Ureter (tissue), 1 donor: ENCODE measurements at places on chromosomes 7 and 10. TPM values are rescaled to one million over a fixed set of nuclear protein-coding genes. Genes with fewer than 3 reads are reported as not detected.

GRCh38 chr10:57468894-57469432, 798.7 kb downstream of the IPMK start:
- no peak for DNase-seq

GRCh38 chr7:33905389-33906032, at the start of gene BMPER:
Gene BMPER, plus strand, starts transcription at chr7:33905539. Its CDS starts 75 bp downstream, at chr7:33905614.
- DNase-seq = no peak

DNA sequence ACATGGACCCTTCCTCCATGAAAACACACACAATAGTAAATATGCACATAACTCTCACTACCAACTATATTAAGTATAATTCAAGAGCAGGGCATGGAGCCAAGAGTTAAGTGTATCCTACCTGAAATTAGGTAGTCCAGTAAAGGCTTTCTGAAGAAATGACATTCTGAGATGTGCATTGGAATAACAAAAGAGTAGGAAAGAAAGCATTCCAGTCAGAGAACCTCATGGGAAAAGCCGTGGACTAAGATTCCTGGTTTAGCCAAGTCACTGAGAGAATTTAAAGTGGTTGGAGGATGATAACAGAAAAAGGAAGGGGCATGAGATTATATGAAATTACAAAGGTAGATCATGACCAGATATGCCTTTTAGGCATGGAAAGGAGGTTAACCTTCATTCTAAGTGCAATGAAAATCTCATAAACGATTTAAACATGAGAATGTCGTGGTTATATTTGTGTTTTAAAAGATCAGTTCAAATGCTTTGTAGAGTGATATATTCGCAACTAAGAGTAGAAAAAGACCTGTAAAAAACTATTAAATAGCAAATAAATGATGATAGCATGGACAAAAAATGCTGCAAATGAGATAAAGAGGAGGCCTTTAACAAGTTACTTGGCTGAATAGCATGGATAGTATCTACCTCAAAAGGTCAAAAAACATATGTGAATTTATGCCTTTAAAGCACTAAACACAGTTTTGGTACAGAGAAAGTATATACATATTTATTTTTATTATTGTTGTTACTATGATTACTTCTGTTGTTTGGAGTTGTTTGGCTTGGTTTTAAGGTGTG, 767.4 kb upstream of the GHITM start:
- no peak for DNase-seq

- DNase-seq = no peak
Measured at GRCh38 chr10:88892222-88892967, 12.3 kb downstream of the STAMBPL1 start.

GRCh38 chr7:123792547-123792946, 43.7 kb upstream of the WASL start:
- no peak for DNase-seq

DNA sequence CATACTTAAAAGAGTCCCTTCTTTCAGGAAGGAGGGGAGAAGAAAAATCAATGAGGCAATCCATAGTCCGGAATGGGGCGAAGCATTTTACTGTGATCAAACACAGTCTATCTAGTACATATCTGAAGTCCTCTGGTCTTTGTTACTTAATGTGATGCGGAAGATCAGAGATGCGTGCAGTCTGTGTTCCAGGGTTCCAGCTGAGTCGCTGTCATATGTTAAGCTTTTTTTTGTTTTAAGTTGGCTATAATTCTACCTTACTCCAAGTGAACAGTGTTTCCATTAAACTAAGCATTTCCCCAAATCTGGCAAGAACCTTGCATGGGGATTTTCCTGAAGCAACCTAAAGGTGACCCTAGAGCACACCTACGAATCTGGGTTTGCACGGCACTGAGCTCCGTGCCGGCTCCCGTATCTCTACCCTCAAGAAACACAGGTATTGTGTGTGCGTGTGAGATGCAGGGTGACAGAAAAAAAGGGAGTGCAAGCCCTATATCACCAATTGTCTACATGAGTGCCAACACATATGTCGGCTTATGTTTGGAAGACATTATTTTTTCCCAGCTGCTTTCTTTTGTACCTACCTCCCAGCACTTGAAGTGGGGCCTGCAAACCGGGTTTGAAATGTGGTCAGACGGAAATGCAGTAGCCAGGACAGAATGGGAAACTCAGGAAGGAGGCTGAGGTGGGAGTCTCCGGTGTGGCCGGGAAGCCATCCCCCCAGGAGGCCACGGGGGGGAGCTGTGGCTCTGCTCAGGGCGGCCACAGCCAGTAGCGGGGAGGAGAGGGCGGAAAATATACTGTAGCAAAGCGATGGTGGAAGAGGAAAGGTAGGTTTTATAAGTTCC, 435.8 kb upstream of the MGMT start:
- no peak for DNase-seq

GRCh38 chr10:129280155-129280502, 186.9 kb upstream of the MGMT start:
- DNase-seq = no peak

DNA sequence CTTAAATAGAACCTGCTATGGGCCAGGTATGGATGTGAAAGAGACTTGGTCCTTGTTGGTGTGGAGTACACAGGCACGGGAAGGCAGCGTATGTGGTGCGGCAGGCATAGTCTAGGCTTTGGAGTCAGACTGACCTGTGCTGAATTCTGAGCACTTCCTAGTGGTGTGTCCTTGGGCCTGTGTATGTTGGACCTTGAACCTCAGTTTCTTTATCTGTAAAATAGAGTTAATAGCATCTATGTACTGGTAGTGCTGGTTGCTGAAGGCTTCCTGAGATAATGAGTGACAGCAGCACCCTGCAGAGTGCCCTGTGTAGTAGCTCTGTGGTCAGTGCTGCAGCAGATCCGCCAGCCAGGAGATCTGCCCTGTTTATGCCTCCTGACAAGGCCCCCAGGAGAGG, 5.3 kb upstream of the SFRP5 start:
- no peak for DNase-seq

DNA sequence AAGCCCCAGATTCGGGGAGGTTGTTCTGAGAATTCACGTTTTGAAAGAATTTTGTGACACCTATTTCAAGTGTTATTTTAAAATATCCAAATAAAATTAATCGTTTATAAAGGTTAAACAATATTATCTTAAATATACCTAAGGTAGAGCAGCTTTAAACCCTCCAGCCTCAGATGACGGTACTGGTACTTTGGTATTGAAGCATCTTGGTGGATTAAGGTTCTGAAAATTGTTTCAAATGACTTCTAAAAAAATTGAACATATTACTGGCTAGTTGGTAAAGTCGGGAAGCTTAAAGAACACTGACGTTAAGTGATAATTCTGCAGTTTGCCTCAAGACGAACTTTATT, 392 bp upstream of the HUS1 start:
- no peak for DNase-seq

GRCh38 chr7:39085590-39086049, 107.9 kb downstream of the POU6F2 start:
- no peak for DNase-seq

DNA sequence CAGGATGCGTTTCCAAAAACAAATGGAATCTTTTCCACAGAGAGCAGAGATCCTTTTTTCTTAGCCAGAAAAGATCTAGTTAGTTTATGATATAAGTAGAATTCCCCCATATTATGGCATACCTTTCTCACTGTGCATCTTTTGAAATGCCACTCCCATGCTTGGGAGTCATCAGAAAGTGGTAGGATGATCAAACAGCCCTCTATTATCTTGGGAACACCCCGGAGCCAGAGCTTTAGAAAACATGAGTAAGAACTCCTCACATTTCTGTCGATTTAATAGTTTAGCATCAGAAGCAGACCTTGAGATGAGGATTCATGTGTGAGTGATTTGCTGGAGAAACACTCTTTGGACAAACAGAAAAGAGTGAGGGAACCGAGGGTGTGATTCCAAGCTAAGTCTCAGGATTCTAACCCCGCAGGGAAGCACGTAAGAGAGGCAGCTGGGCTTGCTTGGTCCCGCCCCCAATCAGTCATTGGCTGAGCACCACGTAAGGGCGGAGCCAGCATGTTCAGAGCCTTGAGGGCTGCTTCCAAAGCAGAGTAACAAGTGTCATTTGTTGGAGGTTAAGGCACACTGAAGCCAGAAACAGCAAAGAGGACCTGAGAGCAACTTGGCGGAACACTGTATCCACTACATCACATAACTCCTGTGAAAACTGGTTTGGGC, 43.7 kb upstream of the NXPH1 start:
- no peak for DNase-seq

DNA sequence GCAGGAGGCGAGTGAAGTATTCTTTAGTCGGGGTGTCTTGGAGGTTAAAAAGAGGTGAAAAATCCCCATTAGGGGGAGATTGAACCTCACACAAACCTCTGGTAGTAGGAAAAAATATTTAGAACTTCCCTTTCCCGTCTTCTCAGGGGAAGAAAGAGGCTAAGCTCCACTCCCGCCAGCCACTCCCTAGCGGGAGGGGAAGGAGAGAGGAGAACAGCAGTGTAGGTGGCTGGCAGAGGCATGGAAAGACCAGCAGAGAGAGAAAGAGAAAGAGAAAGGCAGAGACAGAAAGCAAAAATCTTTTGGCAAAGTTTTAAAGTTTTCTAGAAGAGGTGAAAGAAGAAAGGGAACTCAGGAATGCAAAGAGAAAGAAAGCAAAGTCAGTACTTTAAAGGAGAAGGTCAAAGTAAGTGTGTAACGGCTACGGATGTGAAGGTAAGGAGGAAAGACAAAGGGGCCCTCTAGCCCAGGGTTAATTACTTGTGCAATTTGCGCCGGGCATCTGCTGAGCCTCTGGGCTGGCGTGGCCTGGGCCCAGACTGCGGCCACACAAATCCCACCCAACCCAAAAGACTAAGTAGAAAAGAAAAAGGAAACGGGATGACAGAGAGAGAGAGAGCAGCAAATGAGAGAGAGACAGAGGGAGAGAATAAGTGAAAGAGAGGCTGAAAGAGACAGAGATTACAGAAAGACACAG, 72.3 kb upstream of the ZNF746 start:
- no peak for DNase-seq

GRCh38 chr7:23618241-23618640, 21.1 kb downstream of the CCDC126 start:
- DNase-seq = no peak

DNA sequence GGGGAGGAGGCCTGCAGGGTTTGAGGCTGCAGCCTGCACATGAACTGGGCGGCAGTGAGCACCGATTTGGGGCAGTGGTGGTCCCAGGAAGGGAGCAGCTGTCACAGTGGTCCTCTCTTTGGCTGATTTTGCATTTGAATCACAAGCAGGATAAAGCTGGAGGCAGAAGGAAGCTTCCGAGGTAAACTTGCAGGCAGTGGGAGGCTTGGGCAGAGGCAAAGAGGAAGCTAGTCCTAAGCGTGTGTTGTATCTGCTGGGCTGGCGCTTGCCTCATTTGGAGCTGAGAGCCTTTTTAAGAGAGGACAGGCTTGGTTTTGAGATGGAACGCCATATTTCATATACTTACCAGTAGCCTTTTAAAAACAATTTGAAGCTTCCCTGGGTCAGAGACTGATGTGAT, 177.2 kb upstream of the PODXL start:
- no peak for DNase-seq

GRCh38 chr7:16417906-16418305, 3.4 kb downstream of the CRPPA start:
- no peak for DNase-seq

- no peak for DNase-seq
Measured at GRCh38 chr10:109114579-109114978, 808.7 kb downstream of the XPNPEP1 start.

- DNase-seq = no peak
Measured at GRCh38 chr10:109987452-109988211, 20.2 kb upstream of the ADD3 start.

GRCh38 chr10:31158011-31158658, 126.5 kb upstream of the ZNF438 start:
- DNase-seq = no peak

GRCh38 chr10:132481690-132482089, 55.9 kb upstream of the INPP5A start:
- no peak for DNase-seq

- DNase-seq = no peak
Measured at GRCh38 chr10:102669206-102670064, 25.2 kb downstream of the TRIM8 start.

GRCh38 chr10:106392778-106393177, 771.7 kb downstream of the SORCS1 start:
- DNase-seq = no peak

- no peak for DNase-seq
Measured at GRCh38 chr10:117666166-117666565, 123.6 kb downstream of the EMX2 start.

DNA sequence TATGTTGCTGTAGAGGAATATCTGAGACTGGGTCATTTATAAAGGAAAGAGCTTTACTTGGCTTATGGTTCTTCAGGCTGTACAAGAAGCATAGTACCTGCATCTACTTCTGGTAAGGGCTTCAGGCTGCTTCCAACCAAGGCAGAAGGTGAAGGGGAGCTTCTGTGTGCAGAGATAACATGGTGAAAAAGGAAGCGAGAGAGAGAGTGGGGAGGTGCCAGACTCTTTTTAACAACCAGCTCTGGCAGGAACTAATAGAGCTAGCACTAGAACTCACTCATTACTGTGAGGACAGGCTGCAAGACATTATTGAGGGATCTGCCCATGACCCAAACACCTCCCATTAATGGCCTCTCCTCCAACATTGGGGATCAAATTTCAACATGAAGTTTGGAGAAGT, 94.5 kb downstream of the KIF20B start:
- DNase-seq = no peak

DNA sequence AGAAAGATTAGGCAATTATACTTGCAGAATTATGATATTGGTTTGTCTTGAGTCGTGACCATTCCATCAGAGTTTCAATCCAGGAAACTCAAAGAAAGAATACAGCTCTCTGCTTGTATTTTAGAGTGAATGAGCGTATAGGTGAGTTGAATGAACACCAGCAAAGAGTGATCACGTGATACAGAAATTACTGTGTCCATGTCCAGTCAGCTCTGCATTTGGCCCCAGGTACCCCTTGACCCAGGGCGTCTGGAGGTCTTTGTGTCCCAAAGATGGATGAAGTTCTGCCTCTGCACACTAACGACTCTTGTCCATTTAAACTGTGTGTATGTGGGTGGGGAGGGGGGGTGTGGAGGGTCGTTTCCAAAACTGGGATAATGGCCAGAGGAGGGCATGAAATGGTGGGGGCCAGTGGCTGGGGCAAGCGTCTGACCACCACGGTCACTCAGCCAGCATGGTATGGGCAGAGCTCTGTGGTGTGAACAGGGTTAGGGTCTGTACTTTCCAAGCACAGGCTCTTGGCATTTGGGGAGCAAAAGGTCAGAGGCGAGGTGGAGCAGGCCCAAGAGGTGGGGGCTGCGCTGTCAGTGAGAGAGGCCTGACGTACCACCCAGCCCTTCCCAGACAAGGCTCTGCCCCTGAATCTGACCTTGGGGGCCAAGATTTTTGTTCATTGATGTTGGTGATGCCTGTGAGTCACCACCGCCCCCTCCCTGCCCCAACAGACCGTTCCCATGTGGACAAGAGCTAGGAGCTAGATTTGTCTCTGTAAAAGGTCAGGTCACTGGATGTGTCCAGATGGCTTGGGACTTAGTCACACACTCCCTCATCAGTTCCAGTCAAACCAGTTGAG, 1.4 kb downstream of the PTPRE start:
- DNase-seq = no peak

GRCh38 chr7:504221-505111, 15.2 kb downstream of the PDGFA start:
- no peak for DNase-seq

The EVX1 gene
- 5.6 TPM for total RNA-seq

The HGF gene
- total RNA-seq = 20.9 TPM

The UCMA gene
- not detected for total RNA-seq

The NXPH1 gene
- not detected for total RNA-seq

The CALHM2 gene
- 25.1 TPM for total RNA-seq

The GCK gene
- 0.39 TPM for total RNA-seq

The HEPACAM2 gene
- total RNA-seq = not detected

The GOT1 gene
- total RNA-seq = 41.3 TPM

The NUTM2E gene
- 0.16 TPM for total RNA-seq

The PRKG1 gene
- total RNA-seq = 25.4 TPM

The NPTX2 gene
- 12.5 TPM for total RNA-seq

The OR2A1 gene
- total RNA-seq = not detected

The FAM131B gene
- 0.57 TPM for total RNA-seq

The DGKB gene
- 0.99 TPM for total RNA-seq

The KIF11 gene
- total RNA-seq = 1.4 TPM
